ENCODE measurements at places on chromosomes 1 and 21.

DNA sequence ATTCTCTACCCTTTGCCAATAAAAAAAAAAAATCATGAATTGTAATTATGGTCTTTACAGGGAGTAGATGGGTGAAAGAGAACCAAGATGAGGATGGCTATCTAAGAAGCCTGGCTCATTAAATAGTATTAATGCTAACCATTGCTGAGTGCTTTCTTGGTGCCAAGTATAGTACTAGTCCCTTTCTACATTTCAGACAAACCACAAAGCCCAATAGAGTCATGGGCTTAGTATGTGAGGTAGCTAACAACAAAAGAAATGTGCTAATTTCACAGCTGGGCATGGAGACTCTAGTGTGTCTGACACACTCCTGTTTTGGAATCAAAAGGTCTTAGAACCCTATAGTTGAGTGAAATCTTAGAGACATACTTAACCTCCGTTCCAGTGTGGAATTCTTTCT lies 84.5 kb upstream of the ESRRG start:
- DNase-seq = no peak

- DNase-seq = no peak
These were observed 406 bp downstream of the HTR1D start for GRCh38 chr1:23216771-23217420.

DNA sequence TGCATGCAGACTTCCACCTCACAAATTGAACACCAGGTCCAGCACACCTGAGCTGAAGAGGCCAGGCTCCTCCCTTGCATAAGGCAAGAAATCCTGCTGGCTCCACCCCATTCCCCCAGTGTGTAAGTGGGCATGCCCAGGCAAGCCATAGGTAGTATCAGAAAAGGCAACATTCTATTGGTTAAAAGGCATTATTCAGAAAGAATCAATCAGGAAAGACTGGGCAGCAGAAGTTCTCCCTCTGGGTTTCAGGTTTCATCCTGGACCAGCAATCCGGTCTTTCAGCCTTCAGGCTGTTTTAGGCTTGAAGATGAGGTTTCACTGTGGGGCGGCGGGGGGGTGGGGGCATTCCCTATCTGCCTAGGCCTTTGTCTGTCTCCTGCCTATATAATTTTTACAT lies 42.0 kb upstream of the LHX8 start:
- DNase-seq = no peak

GRCh38 chr1:179241530-179242097 lies 12.1 kb upstream of the ABL2 start:
- no peak for DNase-seq

DNA sequence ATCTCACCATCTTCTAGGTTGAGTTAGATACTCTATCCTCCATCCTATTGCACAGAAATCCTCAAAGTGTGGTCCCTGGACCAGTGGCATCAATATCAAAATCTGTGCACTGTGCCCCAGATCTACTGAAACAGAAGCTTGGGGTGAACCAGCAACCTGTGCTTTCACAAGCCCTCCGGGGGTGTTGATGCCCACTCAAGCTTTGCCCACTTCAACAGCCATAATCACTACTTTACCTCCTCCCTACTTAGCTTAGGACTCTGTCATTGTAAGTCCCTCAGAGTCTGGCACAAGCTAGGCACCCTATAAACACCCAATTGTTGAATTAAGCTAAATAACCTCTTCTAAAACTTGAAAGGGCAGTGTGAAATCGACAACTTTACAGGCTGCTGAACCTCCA lies 144.2 kb upstream of the SOD1 start:
- no peak for DNase-seq

DNA sequence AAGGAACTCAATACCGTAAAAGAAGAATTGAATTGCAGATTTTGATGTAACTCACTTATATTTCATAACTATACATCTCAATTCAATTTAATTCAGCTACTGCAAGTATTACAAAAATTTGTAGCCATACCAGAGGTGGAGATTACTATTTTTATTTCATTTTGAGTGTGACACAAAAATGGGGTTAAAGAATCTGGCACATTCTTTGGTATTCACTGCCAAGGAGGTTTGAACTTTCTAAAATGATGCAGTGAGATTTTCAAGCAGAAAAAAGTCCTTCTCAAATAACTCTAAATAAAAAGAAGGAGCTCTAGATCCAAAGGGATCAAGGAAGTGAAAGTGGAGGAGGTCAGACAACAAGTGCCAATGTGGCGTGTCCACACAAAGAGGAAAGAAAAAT lies 569.0 kb downstream of the DPYD start:
- DNase-seq = no peak

DNA sequence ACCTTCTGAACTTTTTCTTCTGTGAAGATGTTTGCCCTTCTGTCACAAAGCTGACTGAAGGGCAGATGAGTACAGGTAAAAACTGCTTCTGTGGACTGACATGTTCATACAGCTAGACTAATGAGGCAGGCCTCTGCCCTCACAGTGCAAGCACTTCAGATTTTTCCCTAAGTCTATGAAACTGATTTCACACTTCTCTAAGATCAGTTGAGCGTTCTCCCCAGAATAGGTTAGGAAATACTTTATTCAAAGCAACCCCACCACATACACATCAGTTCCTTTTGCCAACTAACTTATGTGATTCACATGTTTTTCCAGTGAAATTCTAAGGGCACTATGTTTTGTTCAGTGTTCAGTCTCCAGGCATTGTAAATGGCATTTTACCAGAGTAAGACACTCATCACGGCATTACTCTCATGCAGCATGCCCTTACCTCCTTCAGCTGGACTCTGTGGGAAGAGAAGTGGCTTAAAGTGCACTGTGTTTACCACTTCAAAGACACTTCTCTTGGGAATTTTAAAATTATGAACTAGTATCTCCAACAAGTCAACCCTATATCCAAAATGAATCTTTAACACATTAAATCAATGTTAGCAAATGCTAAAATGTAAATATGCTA lies 5.4 kb upstream of the PSMG1 start:
- DNase-seq = no peak

DNA sequence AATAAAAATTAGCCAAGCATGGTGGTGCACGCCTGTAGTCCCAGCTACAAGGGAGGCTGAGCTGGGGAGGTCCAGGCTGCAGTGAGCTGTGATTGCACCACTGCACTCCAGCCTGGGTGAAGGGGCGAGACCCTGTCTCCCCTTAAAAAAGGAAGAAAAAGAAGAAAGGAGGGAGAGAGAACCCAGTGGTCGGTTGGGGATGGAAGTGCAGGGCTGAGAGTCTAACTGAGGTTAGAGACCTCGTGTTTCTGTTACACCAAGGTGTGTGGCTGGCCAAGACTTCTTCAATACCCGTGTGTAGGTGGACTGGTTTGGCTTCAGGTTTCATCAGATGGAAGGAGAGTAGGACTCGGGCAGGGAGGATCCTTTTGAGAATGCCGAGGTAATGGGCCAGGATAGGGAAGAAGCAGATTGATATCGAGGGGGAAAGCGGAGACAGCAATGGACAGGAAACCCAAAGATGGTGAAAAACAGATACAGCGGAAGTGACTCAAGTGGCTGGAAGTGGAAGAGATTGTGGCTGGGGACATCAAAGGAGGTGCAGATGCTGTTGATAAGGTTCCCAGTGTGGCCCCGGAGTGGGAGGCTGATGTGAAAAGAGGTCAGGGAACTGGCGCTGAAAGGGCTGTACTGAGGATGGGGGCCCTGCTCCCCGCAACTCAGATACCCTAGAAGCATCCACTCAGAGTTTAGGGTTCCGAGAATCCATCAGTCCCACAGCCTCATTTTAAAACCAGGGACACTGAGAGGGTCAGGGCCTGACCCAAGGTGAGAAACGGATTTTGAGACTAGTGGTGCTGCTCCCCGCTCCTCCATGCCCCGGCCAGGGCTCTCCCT lies 681 bp upstream of the UBXN10 start:
- DNase-seq = peak; percentile 21

- no peak for DNase-seq
These were observed 74.8 kb upstream of the PDE4B start for GRCh38 chr1:65717815-65718454.

DNA sequence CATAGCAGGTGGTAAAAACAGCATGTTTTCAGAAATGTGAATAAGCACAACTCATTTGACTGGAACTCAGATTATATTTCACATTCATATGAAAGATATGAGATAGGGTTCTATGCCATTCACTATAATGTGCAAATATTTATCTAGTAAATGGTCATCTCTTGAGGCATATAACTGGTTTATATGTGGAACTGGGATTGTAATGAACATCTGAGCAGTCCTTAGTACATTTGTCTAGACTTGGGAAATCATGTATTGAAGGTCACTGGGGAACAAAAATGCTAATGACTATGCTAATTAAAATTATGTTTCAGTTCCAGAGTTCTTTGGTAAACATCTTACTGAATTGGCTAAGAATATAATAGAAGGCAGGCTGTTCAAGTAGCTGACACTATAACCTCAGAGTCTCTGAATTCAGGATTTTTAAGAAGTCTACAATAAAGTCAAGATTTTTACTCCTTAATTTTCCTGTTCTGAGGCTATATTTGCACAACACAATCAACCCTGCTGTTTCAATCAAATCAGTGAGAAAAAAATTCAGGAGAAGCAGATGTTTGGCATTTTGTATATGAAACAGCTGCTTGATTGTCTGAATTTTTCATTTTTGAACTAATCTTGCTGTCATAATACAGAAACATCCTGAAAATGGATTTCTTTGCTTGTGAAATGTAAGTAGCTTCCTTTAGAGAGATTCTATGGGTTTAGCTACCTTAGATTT lies 244.8 kb upstream of the RGS18 start:
- DNase-seq = no peak

Data from stimulated activated CD8-positive, alpha-beta memory T cell treated with anti-CD3 and anti-CD28 coated beads, Interleukin-4, amount 100 ng/mL, for 4 hours (primary cell).